ENCODE measurements at places on chromosomes 2 and 18. TPM values are rescaled to one million over a fixed set of nuclear protein-coding genes. Genes with fewer than 3 reads are reported as not detected.

DNA sequence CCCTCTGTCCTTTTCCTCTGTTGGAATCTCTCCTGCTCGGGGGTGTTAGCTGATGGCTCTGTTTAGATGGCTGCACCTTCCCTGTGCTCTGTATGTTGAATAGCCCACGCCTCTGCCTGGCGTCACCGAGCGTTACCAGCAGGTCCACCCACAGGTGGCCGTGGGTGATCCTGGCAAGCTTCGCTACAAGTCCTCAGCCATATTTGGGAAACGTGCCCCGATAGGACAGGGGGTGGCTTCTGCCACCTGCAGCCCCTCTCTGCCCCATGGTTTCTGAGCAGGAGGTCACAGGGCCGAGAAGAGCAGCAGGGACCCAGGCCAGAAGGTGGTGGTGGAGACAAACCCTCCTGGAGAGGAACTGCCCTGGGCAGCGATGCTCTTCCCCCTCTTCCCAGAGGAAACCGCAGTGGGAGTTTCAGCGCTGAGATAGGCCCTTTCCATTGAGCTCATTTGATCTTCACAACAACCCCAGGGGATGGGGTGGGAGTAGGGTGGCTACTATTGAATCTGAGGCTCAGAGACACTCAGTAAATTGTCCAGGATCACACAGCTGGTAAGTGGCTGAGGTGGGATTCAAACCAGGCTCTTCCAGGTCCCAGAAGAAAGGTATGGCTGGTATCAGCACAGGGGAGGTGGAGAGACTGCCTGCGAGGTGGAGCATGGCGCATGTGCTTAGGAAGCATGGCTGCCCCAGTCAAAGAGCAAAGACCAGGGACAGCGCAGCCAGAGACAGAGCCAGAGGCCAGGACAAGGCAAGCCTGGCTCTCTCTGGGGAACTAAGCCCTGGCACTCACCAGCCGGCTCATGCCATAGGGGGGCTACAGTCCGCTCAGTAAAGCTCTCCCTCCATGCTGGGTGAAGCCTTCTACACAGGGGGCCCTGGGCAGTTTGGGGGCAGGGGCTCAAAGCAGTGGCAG, 15.0 kb downstream of the NGEF start:
- H3K27ac ChIP-seq, result no peak overlapping the region
- no peaks in the 10 kb centered on the region for H3K4me1 ChIP-seq
- no peaks in the 10 kb centered on the region for H3K27me3 ChIP-seq
- H3K36me3 ChIP-seq, result no peaks in the 10 kb centered on the region
- no peak for DNase-seq
- H3K4me3 ChIP-seq, result no peak overlapping the region

DNA sequence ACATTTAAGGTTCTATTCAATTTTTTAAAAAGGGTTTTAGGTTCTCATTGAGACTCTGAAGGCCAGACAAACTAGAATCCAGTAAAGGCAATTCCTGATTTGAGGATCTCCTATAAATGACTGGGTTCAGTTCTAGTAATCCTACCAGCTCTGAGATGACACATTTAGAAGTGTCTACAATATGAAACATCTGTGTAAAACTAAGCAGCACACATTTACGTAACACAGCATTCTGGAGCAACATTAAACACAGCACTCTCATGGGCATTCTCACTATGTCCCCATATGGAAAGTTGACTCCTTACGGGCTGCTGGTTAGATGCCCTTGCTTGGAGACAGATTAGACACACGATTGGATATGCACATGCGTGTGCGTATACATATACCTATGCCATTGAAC, 114.4 kb downstream of the ZNF385B start:
- no peaks in the 10 kb centered on the region for H3K27me3 ChIP-seq
- H3K27ac ChIP-seq, result no peak overlapping the region
- no peaks in the 10 kb centered on the region for H3K36me3 ChIP-seq
- H3K4me1 ChIP-seq, result no peaks in the 10 kb centered on the region

- H3K4me3 ChIP-seq, result no peak overlapping the region
- no peaks in the 10 kb centered on the region for H3K27me3 ChIP-seq
- H3K36me3 ChIP-seq, result no peaks in the 10 kb centered on the region
- H3K4me1 ChIP-seq, result 0 out of 2 replicates have a peak, but pooled peaks cover 5% of the 10 kb centered on the region
- H3K27ac ChIP-seq, result no peak overlapping the region
These were observed 103.9 kb downstream of the TTC32 start for GRCh38 chr2:19797871-19798270.

DNA sequence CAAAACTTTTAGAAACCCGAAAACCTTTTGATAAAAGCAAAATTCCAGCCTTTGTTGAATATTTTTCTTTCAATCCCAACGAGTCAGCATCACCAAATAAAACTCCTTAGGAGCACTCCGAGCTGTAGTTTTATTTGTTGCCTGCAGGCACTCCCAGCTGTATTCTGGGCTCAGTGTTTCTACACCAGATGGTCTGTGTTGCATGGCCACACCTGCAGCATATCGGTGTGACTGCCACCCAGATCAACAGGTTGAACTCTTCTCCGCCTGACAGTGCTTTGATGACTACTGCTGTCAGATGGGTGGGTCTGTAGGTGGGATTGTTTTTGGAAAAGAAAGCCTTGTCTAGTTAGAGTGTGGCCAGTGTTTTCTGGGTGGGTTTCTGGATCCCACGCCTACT, 32.7 kb downstream of the APCDD1 start:
- no peak overlapping the region for H3K4me3 ChIP-seq
- H3K27me3 ChIP-seq, result no peaks in the 10 kb centered on the region
- DNase-seq, result no peak
- no peak overlapping the region for H3K27ac ChIP-seq
- H3K4me1 ChIP-seq, result no peaks in the 10 kb centered on the region
- H3K36me3 ChIP-seq, result no peaks in the 10 kb centered on the region

- no peak overlapping the region for H3K27ac ChIP-seq
- no peaks in the 10 kb centered on the region for H3K36me3 ChIP-seq
- H3K27me3 ChIP-seq, result no peaks in the 10 kb centered on the region
- H3K4me3 ChIP-seq, result no peak overlapping the region
- no peak for DNase-seq
These were observed 63.3 kb downstream of the DTNA start for GRCh38 chr18:34773378-34773777.

DNA sequence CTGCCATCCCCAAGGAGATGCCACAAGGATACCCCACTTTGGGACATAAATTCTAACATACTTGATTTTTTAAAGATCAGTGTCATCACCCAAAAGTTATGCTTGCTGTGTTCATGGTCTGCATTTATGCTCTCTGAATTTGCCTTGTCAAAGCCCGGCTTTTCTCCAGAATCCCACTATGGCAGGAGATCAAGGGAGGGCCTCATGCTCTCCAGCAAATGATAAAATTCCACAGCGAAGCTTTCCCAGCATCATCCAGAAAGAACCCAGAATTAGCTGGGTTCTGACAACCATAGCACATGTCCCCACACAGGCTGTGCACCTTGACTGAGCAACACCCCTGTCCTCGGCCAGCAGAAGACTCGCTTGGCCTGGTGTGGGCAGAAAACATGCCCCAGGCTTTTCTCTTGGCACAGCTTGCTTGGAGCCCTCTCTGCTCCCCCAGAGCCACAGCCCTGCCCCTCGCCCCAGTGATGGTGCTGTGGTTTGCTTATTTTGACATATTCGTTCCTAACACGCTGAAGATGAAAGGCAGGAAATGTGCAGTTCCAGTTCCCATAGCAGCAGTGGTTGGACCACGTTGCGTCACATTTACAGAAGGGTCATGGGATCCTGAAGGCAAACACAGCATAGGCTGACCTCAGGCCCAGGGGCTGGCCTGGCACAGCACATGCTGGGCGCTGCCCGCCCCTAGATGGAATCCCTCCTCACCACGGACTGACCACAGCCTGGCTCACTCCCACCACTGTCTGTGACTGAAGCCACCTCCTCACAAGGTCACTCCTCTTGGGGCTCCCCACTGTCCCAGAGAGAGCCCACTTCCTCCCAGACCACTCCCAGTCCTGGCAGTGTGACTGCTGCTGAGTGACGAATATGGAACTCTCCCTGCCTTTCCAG, 14.1 kb upstream of the CHRNA1 start:
- no peak overlapping the region for H3K4me3 ChIP-seq
- H3K27me3 ChIP-seq, result no peaks in the 10 kb centered on the region
- no peaks in the 10 kb centered on the region for H3K4me1 ChIP-seq
- DNase-seq, result no peak
- H3K27ac ChIP-seq, result no peak overlapping the region
- no peaks in the 10 kb centered on the region for H3K36me3 ChIP-seq

- no peak overlapping the region for H3K27ac ChIP-seq
- no peaks in the 10 kb centered on the region for H3K4me1 ChIP-seq
- no peaks in the 10 kb centered on the region for H3K27me3 ChIP-seq
- no peak for DNase-seq
- H3K36me3 ChIP-seq, result no peaks in the 10 kb centered on the region
These were observed 170.7 kb downstream of the TTC32 start for GRCh38 chr2:19731037-19731436.

- H3K36me3 ChIP-seq, result no peaks in the 10 kb centered on the region
- no peak overlapping the region for H3K4me3 ChIP-seq
- no peaks in the 10 kb centered on the region for H3K27me3 ChIP-seq
- H3K4me1 ChIP-seq, result peaks cover 21% of the 10 kb centered on the region
These were observed 1.5 kb downstream of the RMDN2 start for GRCh38 chr2:37926635-37927034.

DNA sequence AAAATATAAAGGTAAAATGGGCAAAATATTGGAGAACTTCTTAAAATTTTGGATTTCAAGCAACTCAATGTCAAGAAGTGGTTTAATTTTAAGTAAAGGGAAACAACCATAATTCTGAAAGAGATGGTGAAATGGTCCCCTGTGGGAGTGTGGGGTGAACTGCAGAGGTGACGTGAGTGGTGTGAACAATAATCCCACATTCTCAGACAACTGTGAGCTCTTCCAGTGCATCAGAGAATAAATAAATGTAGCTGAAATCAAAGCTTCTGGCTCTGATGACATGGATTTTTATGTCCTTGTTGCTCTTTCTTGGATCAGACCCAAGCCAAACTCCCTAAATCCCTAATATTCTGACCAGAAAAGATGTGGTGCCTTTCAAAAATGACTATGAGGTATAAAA, 672.7 kb downstream of the ZEB2 start:
- no peaks in the 10 kb centered on the region for H3K4me1 ChIP-seq
- no peak for DNase-seq
- no peak overlapping the region for H3K4me3 ChIP-seq

- peak; percentile 88 for DNase-seq
- H3K36me3 ChIP-seq, result 0 out of 2 replicates have a peak, but pooled peaks cover 1% of the 10 kb centered on the region
- H3K27ac ChIP-seq, result peak overlapping the region; percentile 24
- H3K4me1 ChIP-seq, result peaks cover 44% of the 10 kb centered on the region
These were observed 208.0 kb downstream of the ZFP36L2 start for GRCh38 chr2:43018179-43019024.

DNA sequence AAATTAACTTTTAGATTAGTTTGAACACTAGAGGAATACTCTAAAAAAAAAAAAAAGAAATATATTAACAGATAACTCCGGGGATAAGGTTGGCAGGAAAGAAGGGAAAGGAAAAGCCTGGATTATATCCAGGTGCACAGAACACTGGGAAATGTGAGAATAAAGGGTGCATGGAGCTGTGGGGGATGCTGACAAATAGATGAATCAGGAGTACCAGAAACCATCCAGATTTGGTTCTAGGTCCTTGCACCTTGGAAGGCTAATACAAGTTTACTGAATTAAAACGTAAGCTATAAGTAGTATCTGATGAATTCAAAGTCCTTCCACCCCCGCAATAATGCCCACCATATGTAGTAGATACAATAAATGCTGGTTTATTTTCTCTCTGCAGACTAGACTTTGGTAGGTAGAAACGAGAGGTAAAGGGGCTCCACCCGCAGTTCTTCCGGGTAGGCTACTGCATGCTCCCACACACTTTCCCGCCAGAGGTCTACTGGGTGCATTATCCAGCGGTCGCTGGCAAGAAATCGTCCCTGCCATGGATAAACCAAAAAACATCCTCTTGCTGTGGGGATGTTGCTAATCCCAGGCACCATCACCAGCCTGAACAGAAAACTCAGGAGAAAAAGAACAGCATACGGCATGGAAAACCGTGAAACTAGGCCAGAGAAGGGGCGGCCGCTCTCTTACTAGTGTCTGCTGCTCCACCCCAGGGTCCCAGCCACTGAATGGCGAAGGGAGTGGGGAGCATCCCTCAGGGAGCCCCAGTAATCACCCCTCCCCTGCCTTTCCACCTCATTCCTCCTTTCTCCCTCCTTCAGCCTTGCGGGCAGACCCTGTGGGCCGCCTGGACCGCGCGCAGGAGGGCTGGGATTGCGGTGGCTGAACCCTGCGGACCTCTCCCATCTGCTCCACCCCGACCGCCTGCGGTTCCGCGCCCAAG, 1.5 kb downstream of the CNRIP1 start:
- no peaks in the 10 kb centered on the region for H3K36me3 ChIP-seq
- no peak overlapping the region for H3K4me3 ChIP-seq
- no peak for DNase-seq
- H3K27me3 ChIP-seq, result no peaks in the 10 kb centered on the region

DNA sequence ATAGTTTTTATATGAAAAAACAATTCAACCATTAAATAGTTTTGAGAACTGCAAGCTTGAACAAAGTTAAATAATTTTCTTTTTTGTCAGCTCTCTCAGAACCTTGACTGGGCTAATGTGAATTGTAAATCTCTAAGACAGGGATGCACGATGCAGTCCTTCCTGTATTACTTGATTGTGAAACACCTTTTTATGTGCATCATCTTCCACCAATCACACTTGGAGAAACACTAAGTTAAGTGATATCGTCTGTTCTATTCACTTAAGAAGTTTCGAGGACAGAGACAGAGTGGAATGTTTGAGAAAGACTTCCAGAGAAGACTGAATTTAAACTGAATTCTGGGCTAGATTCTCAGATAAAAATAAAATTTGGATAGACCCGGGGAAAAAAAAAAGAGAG, 238.2 kb downstream of the MREG start:
- H3K4me1 ChIP-seq, result peaks cover 35% of the 10 kb centered on the region
- DNase-seq, result no peak
- no peaks in the 10 kb centered on the region for H3K36me3 ChIP-seq
- no peaks in the 10 kb centered on the region for H3K27me3 ChIP-seq

DNA sequence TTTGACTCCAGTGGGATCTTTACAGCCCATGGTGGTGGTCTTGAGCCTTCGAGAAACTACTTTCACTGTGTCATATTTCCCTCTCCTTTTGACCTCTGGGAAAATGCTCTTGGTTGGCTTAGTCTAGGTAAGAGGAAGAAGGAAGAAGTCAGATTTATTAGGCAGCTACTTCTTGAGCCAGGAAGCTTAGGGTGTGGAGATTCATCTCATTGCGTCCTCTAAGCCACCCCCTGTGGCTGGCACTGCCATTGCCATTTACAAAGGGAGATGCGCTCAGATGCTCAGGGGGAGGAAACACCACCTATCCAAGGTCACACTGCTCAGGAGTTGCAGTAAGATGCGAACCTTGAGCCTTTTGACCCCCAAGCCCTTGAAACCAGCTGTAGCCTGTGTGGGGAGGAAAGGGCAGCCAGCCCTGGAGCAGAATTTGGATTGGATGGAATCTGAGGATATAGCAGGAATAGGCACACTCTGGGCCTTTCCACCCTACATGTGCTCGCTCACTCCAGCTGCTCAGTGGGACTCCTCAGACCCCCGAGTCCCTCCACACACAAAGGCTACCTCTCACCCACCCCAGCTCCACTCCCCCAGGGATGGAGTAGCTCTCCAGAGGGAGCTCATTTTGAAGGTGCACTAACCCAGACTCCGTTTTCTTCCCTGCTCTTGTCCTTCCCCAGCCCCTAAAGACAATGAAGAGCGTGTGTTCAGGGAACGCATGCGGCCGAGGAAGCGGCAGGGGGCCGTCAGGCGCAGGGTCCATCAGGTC, 321.3 kb upstream of the EPAS1 start:
- DNase-seq, result no peak
- H3K27me3 ChIP-seq, result no peaks in the 10 kb centered on the region
- no peaks in the 10 kb centered on the region for H3K36me3 ChIP-seq
- H3K4me1 ChIP-seq, result no peaks in the 10 kb centered on the region

The ZNF804A gene
- total RNA-seq, result not detected

The STON1 gene
- total RNA-seq, result 1.8 TPM

The TXNDC2 gene
- not detected for total RNA-seq

The DAW1 gene
- 5.4 TPM for total RNA-seq

The MAPK4 gene
- 0.88 TPM for total RNA-seq

The MC5R gene
- not detected for total RNA-seq

The STARD6 gene
- not detected for total RNA-seq

The GPC1 gene
- total RNA-seq, result 39.9 TPM

The ALK gene
- total RNA-seq, result not detected

The CYP26B1 gene
- 1.7 TPM for total RNA-seq
